Skeletal muscle cell (primary cell): ENCODE measurements at places on chromosomes 2 and 18.
A peak's percentile ranks its signal among the peaks of the same experiment; 100 is the strongest.

DNA sequence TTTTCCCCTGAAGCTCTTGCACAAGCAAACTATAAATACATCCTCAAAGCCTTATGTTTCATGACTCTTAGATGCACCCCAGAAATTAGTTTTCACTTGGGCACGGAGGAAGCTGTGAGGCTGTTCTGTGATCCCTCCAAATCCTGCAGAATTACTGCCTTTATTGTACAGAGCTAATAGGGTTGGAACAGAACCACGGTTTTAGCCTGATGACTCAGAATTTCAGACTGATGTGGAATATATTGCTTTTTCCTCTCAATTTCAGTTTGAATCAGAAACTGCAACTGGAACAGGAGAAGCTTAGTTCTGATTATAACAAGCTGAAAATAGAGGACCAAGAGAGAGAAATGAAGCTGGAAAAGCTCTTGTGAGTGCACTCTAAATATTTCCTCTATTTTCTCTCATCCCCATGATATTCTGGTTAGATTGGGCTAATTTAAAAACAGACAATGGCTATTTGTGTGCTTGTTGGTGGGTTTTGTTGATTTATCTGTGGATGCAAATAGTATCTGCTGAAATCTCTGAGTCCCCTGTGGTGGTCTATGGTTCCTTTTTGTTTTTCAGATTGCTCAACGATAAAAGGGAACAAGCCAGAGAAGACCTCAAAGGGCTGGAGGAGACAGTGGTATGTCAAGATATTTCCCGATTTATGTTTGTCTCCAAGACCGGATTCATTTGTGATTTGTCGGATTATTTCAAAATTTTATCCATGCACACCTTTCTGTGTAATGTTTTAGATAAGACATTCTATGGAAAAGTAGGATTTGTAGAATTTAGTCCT lies 38.2 kb upstream of the LYPD6B start:
- no peak for DNase-seq

- no peak for DNase-seq
Observed at GRCh38 chr2:36362291-36362690, 6.7 kb downstream of the CRIM1 start.

GRCh38 chr2:61993422-61994024 lies 88.0 kb downstream of the COMMD1 start:
- peak; percentile 19 for DNase-seq

GRCh38 chr2:231923010-231923344 lies 3.2 kb downstream of the NPPC start:
- no peak for DNase-seq

DNA sequence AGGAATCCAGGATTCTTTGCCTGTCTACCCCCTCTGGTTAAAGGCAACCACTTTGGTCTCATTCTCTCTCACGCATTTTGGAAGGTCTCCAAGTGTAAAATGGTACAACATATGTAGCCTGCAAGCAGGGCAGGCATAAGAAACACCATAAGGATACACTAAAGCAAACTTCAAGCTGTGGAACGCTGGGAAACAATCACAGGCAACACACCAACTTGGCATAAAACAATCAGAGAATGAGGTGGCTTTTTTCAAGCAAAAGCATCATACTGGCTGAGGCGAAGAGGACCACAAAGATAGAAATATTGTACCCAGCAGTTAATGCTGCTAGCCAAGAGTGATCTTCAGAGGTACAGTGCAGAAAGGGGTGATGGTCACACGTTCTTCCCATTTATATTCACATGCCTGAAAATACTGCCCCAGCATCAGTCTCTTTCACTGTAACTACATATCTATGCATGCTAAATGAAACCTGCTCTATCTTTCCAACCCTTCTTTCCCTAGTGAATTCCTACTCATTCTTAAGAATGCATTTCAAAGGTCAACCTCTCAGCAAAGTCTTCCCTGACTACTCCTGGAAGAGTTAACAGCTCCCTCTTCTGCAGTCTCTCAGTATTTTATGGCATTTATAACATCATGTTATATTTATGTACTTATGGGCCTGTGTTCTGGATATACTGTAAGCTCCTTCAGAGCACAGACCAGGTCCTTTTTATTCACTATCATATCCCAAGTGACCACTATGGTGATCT lies 71.9 kb upstream of the GALNT5 start:
- DNase-seq, result peak; percentile 70

GRCh38 chr2:126674075-126674744 lies 18.3 kb downstream of the GYPC start:
- DNase-seq, result no peak

DNA sequence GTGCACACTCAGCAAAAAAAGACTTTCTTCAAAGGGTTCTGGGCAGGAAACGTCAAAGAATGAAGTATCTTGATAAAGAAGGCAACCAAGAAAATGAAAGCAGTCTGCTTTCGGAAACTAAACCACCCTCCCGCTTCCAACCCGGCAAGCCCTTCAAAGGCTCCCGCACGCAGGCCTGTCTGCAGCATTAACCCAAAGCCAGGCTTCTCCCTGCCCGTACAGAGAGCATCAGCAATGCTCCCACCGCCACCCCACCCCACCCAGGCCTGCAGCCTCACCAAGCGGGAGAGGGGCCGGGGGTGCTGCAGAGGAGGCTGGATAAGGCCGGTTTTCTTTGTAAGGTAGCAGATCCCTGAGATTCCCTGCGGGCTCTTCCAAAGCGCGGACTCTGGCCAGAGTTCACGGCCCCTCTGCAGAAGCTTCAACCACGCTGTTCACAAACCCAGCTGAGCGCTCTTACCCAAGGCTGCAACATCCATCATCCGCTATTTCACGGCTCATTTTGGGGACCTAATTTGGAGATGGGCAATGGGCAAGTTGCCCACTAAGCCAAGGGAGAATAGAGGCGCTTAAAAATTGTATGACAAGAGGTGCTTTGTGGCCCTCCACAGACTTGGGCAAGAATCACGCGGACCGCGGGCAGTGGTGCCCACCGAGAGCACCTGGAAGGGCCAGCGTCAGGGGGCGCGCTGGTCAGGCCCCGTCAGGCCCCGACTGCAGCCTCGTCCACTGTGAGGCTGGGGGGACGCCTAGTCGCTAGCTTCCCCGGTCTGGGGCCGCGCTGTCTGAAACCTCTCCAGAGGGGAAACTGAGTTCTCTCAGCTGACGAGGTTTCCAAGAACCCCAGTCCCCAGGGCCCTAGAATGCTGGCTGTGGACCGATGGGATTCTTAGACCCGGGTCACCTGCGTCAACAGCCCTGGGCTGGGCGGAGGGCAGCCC lies 225.4 kb upstream of the ID2 start:
- no peak for DNase-seq

- no peak for DNase-seq
Observed at GRCh38 chr2:12705230-12705629, 11.5 kb upstream of the TRIB2 start.
